BJ (cell line): ENCODE measurements at places on chromosomes 11 and 22. TPM values are rescaled to one million over a fixed set of nuclear protein-coding genes. Genes with fewer than 3 reads are reported as not detected.

DDI1 gene
- polyA plus RNA-seq, result not detected in 2 replicates

MS4A2 gene
- polyA plus RNA-seq, result not detected in 2 replicates

GDPD5 gene
- 5.0 and 7.7 TPM in 2 replicates for polyA plus RNA-seq

AMPD3 gene
- polyA plus RNA-seq, result 9.5 and 11.1 TPM in 2 replicates

OR8B4 gene
- not detected in 2 replicates for polyA plus RNA-seq

TOM1 gene
- polyA plus RNA-seq, result 63.7 and 124 TPM in 2 replicates

CD59 gene
- 1,025 and 1,348 TPM in 2 replicates for polyA plus RNA-seq

- no peak for DNase-seq
These were observed 570.8 kb downstream of the OPCML start for GRCh38 chr11:132961453-132961852.

DNA sequence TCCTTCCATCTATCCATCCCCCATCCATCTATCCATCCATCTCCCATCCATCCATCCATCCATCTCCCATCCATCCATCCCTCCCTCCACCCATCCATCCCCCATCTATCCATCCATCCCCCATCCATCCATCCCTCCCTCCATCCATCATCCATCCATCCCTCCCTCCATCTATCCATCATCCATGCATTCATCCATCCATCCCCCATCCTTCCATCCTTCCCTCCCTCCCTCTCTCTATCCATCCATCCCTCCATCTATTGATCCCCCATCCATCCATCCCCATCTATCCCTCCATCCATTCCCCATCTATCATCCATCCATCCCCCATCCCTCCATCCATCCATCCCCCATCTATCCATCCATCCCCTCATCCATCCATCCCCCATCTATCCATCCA lies 96.7 kb downstream of the MPPED1 start:
- no peak for DNase-seq

- DNase-seq, result no peak
These were observed 6.0 kb downstream of the KMT2A start for GRCh38 chr11:118442301-118442700.

GRCh38 chr11:16512899-16513241 lies 156.5 kb upstream of the SOX6 start:
- no peak for DNase-seq

DNA sequence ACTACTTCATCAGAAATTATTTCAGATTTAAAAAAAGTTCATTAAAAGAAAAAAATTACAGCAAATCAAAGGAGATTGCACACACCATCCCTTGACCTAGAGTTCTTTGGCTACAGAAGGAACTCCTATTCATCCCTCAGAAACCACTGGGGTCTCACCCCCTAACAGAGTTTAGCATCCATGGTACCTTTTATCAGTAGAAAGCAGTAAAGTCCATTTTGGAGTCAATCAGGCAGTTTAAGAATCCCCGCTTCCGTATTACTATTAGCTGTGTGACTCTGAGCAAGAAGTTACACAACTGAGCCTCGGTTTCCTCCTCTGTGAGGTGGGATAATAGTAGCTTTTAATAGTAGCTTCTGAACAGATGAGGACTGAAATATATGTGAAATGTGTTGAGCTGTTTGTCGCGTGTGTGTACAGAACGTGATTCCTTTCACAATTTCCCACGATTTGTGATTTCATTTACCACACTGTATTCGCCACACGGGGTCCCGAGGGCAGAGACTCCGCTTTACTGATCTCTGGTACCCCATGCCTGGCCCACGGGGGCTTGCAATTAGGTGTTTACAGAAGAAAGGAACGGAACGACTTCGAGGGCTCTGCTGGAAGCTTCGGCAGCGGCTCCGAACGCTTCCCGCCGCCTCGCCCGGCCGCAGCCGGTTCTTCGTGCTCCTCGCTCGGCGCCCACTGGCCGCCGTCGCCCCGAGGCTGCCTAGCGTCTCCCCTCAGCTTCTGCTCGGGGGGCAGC lies 72.5 kb upstream of the ZBED5 start:
- DNase-seq, result no peak

DNA sequence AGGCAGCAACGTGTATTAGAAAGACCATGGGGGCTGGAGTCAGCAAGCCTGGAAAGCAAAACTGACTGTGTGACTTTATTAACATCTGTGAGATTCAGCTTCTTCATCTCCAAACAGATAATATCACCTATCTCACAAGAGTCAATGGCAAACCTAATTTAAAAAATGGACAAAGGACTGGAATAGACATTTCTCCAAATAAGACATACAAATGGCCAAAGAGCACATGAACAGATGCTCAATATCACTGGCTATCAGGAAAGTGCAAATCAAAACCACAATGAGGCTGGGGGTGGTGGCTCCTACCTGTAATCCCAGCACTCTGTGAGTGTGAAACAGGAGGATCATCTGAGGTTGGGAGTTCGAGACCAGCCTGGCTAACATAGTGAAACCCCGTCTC lies 69.6 kb downstream of the CLPB start:
- no peak for DNase-seq

GRCh38 chr22:41074061-41074460 lies 18.3 kb upstream of the EP300 start:
- DNase-seq, result no peak

DNA sequence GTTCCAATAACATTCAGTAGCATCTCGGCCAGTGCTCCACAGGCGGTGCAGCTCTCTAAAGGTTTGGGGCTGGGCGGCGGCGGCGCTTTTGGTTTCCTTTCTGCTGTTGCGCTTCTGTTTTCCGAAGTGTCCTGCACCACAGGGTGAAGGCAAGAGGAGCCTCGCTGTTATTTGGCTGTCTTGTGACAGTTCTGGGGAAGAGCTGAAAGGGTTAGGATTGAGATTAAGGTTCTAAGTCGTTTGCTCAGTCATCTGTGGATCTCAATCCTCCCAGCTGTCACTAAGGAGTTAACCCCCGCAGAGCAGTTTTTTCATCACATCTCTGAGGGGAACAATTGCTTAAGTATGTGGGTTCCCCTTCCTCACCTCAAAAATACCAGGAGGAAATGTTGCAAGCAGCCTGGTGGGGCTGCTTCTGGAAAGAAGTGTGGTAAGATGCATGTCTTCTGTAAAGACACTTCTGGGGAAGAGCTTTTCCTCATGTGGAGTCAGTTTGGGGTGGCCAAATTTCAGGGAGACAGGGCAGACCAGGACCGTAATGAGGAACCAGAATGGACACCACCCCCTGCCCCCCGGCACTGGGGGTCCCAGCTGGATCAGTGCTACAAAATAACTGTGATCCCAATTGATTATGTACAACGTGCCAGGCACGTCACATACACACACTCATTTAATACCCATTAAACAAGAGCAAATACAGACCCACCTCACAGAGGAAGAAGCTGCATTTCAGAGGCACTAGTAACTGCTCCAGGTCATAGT lies 14.2 kb downstream of the TMEM121B start:
- DNase-seq, result no peak

DNA sequence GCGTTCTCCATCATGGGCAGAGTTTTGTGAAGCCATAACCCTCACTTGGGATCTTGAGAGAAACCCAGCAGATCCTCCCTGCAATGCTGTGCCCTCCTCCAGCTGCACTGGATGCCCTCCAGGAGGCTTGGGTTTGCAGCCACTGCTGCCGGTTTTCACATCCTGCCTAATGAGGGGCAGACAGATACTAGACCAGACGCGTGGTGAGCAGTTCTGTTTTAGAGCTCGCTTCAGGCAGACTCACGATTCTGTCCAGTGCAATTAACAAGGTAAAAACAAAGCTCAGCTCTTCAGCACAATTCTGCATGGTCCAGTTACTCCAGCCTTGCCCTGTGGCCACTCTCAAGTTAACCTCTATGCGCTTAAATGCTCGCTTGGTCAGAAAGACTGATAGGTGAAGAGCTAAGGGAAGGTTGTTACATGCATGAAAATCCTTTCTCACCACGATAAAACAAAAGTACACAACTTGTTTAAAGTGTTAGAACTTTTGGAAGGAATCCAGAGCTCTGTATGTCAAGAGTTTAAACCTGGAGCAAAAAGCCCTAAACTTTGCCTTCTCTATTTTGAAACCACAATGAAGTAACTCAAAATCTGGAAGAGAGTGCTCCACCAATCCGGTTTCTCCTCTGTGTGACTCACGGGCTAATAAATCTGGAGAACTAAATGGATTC lies 292.3 kb upstream of the FAT3 start:
- DNase-seq, result peak; percentile 87

DNA sequence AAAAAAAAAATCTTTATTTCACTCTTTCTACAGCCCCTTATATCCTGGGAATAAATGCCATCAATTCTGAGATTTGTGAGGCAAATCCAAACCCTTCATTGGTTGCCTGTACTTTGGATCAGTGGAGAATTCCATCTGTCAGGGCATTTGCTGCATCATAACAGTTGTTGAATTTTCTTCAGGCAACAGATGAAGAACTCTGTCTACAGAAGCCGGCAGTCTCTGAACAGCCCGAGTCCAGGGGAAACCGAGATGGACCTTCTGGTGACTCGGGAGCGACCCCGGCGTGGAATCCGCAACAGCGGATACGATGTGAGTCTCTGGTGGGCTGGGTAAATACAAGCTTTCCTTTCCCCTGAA lies 82.3 kb downstream of the C11orf91 start:
- no peak for DNase-seq

DNA sequence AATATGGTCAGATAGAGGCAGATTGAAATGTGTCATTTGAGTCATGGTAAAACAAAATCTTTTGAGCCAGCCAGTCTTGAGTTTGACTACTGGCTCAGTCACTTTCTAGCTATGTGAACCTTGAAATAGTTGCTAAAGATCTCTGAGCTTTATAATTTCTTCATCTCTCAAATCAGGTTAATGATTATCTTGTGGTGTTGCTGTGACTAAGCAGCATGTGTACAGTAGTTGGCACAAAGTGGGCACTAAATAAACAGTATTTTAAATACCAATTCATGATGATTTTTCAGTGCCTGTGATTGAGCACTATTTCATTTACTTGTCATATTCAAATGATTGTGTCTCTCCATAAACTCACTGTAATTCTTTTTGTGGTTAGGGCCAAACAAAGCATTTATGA lies 70.8 kb downstream of the RAB38 start:
- no peak for DNase-seq

- no peak for DNase-seq
These were observed 837.8 kb downstream of the TBC1D22A start for GRCh38 chr22:47600281-47600680.

DNA sequence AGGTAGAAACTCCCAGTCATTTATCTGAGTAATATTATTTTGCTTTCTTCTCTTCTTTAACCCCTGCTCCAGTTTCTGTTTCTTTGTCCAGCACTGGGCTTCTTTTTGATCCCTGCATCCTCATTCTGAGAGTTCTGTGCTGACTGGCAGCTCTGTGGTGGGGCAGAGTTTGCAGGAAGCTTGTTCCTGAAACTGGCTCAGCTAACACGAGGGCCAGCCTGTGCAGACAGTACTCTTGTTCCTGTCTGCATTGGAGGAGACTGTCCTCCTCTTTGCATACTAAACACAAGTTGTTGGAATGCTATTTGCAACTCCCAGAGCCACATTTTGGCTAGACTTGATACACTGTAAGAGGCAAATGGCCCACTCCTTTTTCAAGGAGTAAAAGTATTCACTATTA lies 93.1 kb upstream of the HORMAD2 start:
- no peak for DNase-seq

DNA sequence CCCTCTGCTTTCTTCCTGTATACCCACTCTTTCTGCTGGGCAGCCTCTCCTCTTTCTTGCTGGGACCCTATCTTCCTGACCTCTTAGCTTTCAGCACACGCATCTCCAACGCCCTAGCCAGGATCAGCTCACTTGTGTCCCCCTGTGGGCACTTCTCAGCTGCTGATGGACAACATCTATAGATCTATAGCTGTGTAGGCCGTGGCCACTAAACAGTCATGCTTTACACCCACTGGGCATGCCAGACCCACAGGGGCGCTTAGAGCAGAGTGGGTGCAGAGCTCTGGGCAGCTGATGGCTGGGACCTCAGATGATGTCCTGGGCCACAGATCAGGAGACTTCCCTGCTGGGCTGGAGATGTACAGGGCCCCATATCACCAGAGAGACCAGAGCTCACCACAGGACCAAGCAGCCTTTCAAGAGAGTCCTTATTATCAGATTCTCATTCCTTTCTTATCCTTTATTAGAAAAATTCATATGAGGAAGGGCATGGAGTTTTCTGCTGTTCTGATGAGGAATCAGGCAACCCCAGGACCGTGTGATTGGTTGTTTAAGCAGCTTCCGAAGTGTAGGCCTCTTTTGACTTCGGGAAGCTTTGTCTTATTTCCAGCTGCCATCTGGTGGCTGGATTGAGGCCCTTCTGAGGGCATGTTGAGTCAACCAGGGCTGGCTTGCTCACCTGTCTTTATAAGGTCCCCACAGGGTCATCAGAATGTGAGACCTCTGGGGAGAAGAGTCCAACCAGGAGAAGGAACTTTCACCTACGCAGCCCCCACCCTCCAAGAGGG lies 60.5 kb downstream of the OSBP2 start:
- peak; percentile 7 for DNase-seq

- DNase-seq, result no peak
These were observed 18.3 kb downstream of the CYTH4 start for GRCh38 chr22:37300551-37301017.

- DNase-seq, result no peak
These were observed 398.6 kb upstream of the ANO5 start for GRCh38 chr11:21794306-21794705.

DNA sequence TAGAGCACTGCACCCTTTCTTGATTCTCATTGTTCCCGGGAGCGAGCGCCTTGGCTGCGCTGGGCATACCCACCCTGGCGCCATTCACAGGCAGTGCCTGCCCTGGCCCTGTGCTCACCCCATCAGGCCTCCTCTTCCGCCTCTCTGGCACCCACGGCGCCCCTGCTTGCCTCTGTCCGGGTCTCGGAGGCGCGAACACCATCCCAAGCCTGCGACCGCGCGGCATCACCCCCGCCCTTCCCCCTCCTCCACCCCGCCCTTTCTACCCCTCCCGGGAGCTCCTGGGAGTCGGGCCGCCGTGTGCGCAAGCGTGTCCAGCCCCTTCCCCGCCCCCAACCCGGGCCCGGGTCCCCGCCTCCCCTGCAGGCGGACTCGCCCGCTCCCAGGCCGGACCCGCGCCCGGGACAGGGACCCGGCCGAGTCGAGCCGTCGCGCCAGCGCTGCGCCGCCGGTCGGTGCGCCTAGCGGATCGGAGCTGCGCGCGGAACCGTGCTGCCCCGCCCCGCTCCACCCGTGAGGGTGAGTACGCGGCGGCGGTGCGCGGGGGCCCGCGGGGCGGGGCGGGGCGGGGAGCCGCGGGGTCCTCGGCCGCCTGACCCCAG lies at the start of gene ST3GAL4:
Gene ST3GAL4 (plus strand): TSS at position 363 of the 602 bp plus-strand sequence. CDS start 50,470 bp downstream, outside the sequence.
- DNase-seq, result no peak

DNA sequence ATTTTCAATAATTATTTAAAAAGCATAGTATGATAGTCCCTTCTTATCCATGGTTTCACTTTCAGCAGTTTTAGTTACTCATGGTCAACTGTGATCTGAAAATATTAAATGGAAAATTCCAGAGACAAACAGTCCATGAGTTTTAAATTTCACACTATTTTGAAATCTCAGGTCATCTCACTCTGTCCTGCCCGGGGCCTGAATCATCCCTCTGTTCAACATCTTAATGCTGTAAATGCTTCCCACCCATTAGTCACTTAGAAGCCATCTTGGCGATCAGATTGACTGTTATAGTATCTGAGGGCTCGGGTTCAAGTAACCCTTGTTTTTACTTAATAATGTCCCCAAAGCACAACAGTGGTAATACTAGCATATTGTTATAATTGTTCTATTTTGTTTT lies 1509.3 kb downstream of the FAM181B start:
- DNase-seq, result no peak

- no peak for DNase-seq
These were observed 14.1 kb upstream of the SYT8 start for GRCh38 chr11:1820463-1821325.
